ENCODE measurements at places on chromosomes 2 and 18. TPM values are rescaled to one million over a fixed set of nuclear protein-coding genes. Genes with fewer than 3 reads are reported as not detected.

GRCh38 chr18:59549503-59550173 is 147.6 kb downstream of the CCBE1 start:
- no peak for DNase-seq

CGREF1 gene
- total RNA-seq: 3.7 TPM

- no peak for DNase-seq
Observed at GRCh38 chr2:120452945-120453634, 107.2 kb downstream of the INHBB start.

GRCh38 chr2:9558948-9559381 is 3.3 kb upstream of the ADAM17 start:
- DNase-seq: peak; percentile 22

DNA sequence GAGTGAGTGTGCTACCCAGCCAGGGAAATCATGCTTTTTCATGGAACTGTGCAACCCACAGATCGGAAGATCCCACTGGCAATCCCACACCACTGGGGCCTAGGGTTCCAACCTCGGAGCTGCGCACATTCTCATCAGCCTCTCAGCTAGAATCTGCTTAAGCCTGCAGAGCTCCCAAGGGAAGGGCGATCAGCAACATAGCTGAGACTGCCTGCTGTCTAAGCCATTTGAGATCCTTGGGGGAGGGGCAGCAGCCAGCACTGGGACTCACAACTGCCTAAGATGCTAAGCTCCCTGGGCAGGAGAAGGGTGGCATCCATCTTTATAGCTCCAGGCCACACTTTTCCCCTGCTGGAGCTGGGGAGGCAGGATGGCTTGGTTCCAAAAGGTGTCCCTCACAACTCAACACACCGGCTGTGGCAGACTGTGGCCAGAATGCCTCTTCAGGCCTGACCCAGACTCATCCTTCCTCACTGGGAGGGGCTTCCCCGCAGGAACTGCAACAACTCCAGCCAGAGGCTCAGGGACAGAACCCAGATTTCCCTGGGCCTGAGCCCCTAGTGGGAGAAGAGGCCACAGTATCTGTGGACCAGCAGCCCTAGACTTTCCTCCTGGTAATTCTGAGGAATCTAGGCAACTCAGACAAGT is 1133.3 kb upstream of the PIK3C3 start:
- no peak for DNase-seq

- DNase-seq: no peak
Observed at GRCh38 chr2:118292991-118293390, 204.7 kb downstream of the INSIG2 start.

DSG1 gene
- not detected for total RNA-seq

- DNase-seq: no peak
Observed at GRCh38 chr2:149333636-149334035, 3.2 kb downstream of the LYPD6 start.

CD226 gene
- 41.7 TPM for total RNA-seq

GRCh38 chr2:236998758-236999157 is 86.9 kb upstream of the COPS8 start:
- DNase-seq: no peak

GRCh38 chr2:198232281-198232680 is 427.9 kb downstream of the PLCL1 start:
- no peak for DNase-seq

- no peak for DNase-seq
Observed at GRCh38 chr2:188865681-188866080, 108.5 kb upstream of the COL3A1 start.

CDCA7 gene
- total RNA-seq: 88.5 TPM

All from activated CD8-positive, alpha-beta T cell treated with anti-CD3 and anti-CD28 coated beads for 36 hours (primary cell).